ENCODE measurements at places on chromosomes 5 and 9. TPM values are rescaled to one million over a fixed set of nuclear protein-coding genes. Genes with fewer than 3 reads are reported as not detected.

Gene FST
- 759 TPM for total RNA-seq

Gene BRINP1
- 0.33 TPM for total RNA-seq

Gene GFPT2
- 26.7 TPM for total RNA-seq

- DNase-seq, result peak; percentile 33
Measured at GRCh38 chr9:28051559-28052503, 478.6 kb upstream of the C9orf72 start.

DNA sequence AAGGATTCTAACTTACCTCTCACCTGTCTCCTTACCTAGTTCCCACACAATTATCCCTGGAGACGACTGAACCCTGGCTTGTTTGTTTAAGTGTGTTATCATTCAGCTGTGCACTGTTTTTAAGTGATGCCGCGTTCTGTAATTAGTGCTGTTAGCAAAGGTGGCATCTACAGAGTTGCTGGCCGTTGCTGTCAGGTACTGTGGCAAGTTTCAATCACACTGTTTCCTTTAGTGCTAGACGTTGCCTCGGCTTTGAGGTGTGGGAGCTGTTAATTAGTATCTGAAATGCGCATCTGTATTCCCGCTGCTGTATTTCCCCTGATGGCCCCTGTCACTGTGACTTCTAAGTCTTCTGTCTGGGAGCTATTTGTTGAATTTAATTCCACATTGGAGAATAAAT lies 193.8 kb upstream of the GAS1 start:
- DNase-seq, result no peak

DNA sequence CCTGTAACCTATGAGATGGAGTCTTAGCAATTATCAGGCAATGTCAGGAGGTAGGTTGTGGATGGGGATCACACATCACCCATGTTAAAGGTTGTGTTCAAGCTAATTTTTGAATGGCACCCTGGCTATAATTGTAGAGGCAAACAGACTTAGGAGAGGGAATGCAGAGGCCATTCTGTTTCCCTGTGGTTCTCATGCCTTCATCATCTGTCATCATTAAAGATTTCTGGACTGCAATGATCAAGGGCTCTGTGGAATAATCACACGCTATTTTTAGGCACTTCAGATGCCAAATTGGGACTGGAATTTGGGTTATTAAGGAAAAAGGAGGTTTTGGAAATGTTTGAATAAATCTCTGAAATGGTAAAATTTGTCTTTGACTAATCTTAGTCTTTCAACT lies 1065.4 kb downstream of the TAF11L14 start:
- no peak for DNase-seq

- no peak for DNase-seq
Measured at GRCh38 chr5:116532762-116533525, 41.7 kb downstream of the SEMA6A start.
